ENCODE measurements at places on chromosomes 5 and 9.

DNA sequence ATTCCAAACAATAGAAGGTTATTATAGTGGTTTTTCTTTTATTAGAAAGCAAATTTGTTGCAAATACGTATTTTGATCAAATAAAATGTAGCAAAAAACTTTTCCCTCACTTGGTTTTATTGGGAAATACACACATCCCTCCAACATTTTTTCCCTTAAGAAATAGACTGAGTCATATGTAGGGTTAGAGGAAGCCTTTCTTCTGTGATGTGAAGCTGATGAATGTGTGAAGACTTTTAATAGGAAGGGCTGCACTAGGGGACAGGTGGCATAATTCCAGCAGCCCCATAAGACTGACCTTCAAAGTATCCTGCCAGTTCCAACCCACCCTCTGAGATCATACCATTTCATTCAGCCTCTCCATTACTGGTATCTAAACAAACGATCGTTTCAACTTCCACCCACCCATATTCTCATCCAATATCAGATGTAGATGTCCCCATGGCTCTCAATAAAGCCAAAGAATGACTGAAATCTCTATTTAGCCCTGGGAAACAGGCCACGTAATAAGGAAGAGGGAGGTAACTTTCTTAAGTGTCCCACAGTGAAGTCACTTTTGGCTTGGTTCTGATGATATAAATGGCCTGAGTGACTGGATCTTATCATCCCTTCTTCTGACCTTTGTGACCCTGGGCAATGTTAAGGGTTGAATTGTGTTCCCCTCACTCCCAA lies 64.7 kb upstream of the LPAR1 start:
- DNase-seq, result no peak

DNA sequence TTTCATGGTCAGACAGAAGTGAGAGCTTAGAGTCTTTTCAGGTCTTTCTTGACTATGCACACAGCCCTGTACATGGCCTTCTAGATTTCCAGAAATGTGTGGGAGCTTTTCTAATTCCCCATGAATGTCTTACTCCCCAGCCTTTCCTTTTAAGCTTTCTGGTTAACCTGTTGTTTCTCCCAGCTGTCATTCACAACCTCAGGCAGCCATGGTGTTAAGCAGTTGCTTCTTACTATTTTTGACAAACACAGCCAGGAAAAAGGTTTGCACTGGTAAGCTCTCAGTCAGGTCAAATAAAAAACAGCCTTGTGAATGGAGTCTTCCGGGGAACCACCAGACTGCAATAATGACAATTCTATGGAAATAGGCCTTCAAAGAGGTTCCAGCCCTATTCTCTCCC lies 84.9 kb downstream of the MTREX start:
- no peak for DNase-seq

DNA sequence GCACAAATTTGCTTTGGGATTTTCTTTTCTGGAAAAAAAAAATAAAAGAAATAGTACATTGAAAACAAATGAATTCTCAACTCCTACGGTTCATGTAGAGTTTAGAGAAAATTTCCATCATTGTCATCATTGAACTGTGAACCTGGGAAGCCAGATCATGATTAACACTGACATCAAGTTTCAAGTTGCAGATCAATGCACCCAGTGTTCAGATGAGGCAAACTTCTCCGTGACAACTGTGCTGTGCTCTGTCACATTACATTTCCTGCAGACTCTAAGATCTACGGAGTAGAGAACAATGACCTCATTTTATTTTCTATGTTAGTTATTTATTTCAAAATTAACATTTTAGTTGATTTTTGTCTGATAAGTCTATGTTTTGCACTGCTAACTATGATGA lies 99.7 kb downstream of the MAP1B start:
- DNase-seq, result no peak

DNA sequence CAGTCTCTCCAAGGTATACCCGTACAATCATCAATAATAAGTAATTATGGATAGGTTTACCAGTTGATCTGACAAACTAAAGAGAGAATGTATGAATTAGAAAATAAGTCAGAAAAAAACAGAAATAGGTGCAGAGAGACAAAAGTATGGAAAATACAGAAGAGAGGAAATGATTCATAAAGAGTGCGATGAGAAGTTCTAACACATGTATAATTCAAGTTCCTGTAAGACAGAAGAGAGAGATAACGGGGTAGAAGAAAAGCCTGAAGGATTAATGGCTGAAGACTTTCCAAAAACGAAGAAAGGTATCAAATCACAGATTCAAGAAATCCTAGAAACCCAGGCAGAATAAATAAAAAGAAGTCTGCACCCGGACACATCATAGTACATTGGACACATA lies 16.2 kb upstream of the SMU1 start:
- DNase-seq, result no peak

DNA sequence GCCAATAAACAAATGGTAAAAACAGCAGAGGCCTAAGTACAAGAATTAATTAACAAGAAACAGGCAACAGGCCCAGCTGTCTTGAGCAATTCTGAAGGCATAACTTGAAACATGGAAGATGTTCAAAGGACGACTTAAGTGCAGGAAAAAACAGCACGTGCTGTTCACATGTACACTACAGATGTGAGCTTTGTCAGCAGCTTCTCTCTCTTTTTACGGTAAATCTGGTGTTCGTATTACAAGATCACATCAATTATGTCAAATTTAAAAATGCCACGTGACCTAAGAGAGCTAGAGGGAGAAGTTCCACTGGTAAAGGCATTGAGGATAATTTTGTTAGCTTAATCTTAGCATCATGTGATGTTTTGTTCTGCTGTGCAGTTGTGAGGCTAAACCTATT lies 281.1 kb downstream of the PSAT1 start:
- DNase-seq, result no peak

DNA sequence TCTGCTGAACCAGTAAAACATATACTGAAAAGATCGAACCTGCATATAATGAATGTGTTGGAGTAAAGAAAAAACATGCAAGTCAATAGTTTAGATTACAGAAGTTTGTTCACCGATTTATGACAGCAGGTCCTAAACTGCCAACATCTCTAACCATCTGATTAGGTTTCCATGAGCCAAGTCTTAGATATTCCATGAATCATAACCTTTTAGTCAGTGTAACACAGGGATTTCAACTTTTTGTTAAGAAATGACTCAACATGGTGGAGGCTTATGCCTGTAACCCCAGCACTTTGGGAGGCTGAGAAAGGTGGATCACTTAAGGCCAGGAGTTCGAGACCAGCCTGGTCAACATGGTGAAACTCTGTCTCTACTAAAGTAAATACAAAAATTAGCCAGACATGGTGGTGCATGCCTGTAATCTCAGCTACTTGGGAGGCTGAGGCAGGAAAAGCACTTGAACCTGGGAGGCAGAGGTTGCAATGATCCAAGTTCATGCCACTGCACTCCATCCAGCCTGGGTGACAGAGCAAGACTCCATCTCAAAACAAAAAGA lies 38.7 kb downstream of the APC start:
- peak; percentile 81 for DNase-seq

DNA sequence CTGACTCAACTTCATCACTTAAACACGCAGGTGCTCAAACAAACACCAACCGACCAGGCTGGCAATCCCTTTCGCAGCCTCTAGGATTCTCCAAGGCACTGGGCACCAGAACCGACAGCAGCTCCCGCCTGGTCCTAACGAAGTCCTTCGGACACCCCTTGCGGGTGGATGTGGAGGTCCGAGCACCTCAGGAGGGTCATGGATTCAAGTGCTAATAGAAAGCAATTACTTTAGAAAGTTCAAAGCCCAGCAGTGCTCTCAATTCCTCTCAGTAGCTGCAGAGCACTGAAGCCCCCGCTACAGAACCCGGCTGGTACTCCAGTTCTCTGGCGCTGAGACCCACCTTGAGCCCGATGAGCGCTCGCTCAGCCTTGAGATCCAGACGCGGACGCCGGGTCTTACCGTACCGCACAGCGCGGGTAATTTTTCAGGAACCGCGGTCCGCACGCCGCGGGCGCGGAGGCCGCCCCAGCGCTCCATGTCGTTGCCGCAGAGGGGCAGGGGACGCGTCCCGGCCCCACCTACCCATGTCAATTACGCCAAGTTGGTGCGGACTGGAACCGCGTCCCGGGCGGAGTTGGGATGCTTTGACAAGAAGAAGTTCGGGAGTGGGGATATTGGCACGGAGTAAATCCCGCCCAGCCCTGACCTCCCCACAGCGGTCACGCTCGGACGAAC lies 638 bp downstream of the MARCHF3 start:
- peak; percentile 58 for DNase-seq

GRCh38 chr5:147049764-147050163 lies 171.2 kb upstream of the PPP2R2B start:
- no peak for DNase-seq

- DNase-seq, result no peak
These were observed 31.9 kb upstream of the SSBP2 start for GRCh38 chr5:81782811-81783210.

GRCh38 chr5:110590187-110590586 lies 136.3 kb downstream of the TMEM232 start:
- no peak for DNase-seq

GRCh38 chr5:95808686-95809413 lies 13.7 kb downstream of the GLRX start:
- no peak for DNase-seq

- no peak for DNase-seq
These were observed 27.9 kb upstream of the MUSK start for GRCh38 chr9:110640736-110641135.

GRCh38 chr9:116951588-116952435 lies 264.7 kb downstream of the TRIM32 start:
- DNase-seq, result peak; percentile 91

GRCh38 chr9:108645520-108645919 lies 210.3 kb downstream of the ACTL7B start:
- DNase-seq, result peak; percentile 30

DNA sequence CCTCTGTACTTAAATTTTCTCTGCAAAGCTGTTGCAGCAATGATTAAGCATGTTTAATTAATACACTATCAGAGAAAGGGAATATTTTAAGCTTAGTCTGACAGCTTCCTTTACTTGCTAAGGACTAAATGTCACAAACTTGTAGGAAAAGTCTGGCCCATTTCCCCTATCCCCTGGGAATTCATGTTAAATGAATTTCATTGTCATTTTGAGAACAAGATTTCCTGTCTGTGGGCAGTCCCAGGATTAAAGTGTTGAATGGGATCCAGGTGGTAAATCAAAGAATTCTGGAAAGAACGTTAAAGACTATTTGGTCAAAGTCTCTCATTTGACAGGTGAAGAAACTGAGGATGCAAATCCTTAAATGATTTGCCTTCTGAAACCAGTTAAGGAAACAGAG lies 214.8 kb downstream of the MPDZ start:
- no peak for DNase-seq

DNA sequence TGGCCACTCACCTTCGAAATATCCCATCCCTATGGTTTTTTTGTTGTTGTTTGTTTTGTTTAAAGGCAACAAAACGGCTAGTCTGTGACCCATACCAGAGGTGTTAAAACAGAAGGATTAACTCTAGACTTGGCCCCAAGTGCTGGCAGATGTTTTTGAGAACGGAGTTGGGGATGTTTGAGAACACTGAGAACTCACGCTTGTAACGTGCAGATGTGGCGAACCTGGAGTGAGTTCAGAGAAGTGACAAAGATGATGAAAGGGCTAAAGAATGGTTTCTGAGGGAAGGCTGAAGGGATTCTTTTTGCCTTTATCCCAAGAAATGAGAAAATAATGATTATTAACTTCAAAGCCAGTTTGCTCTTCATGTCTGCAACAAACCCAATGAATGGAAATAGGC lies 286.5 kb downstream of the ZNF608 start:
- no peak for DNase-seq

GRCh38 chr9:72363236-72363635 lies 1.8 kb downstream of the ZFAND5 start:
- no peak for DNase-seq

- no peak for DNase-seq
These were observed 276.0 kb upstream of the DMRT1 start for GRCh38 chr9:565528-565927.

DNA sequence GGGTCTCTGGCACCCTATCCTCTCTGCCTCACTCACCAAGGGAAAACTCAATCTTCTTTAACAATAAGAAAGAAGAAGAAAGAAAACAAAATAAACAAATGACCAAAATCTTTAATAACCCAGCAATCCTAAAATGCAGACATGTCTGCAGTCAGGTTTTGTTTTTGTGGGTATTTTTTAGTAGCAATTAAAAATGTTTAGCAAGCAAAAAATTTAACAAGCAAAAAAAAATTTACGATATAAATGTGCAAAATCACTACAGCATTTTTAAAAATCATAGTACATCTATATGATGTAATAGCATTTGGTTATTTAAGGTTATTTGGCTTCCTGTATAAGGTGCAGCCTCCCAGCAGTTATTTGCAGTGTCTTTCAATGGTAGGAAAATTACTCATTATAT lies 151.3 kb upstream of the MAP3K1 start:
- DNase-seq, result no peak

- peak; percentile 72 for DNase-seq
These were observed 900.0 kb upstream of the CDH10 start for GRCh38 chr5:25544652-25545249.

DNA sequence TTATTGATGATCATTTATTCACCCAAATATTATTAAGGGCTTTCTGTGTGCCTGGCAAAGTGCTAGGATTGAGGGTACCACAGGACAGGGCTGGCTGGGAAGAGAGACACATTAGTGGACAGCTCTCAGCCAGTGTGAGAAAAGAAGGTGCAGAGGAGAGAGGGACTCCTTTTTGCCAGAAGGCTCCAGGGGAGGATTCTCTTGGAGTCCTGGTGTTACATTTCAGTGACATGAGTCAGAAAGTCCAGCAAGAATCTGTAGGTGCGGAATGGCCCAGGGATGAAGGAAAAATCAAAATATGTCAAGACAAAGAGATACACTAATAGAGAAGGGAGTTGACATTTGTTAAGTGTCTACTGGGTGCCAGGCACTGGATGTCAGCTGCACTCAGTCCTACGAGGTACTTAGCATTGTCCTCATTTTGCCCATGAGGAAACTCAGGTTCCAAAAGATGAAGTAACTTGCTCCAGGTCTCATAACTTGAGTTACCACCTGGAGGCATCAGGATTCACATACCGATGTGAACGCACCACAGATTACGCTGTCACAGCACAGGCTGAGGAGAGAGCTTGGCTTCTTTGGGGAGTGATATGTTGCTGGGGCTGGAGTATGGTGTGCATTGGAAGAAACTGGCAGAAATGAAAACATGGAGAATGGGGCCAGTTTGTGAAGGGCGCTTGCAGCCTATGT lies 60.5 kb downstream of the RASGRF2 start:
- DNase-seq, result peak; percentile 98

- no peak for DNase-seq
These were observed at the start of gene SPINK6 for GRCh38 chr5:148202531-148203203. TSS of gene SPINK6 (plus strand) at chr5:148203042. CDS start at chr5:148203097, 55 bp downstream.

- DNase-seq, result no peak
These were observed 13.5 kb downstream of the ADRB2 start for GRCh38 chr5:148839960-148840359.

Data from trophoblast cell (in vitro differentiated cells and primary cell).